LHCN-M2 (cell line): ENCODE measurements at places on chromosomes 6 and 20.

GRCh38 chr6:144662812-144663365 lies 377.8 kb downstream of the UTRN start:
- no peak for DNase-seq

GRCh38 chr6:168441434-168442391 lies 729 bp downstream of the SMOC2 start:
- no peak for DNase-seq

GRCh38 chr6:1596088-1596852 lies 13.4 kb upstream of the FOXC1 start:
- DNase-seq, result peak; percentile 26

GRCh38 chr6:144155529-144155928 lies 5.2 kb downstream of the STX11 start:
- no peak for DNase-seq

DNA sequence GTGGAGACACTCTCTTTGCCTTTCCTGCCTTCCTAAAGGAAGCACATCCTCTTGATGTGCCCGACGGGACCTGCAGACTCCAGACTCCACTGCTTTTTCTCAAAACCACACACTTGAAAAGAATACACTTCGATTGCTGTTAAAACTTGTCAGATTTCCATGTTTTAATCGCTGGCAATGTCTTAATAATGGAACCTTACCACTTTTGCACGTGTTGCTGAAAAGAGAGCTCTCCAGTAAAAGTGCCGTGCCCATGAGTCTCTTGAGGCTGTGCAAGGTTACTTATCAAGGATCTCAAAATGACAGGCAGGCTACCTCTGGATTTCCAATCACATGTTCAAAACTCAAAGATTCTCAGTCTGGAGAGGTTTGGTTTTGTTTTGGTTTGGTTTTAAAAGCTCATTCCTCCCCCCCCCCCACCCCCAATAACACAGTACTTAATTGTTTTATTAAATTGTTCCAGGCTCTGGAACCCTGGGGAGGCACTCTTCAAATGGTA lies 12.0 kb upstream of the TFAP2A start:
- no peak for DNase-seq
